ENCODE measurements at places on chromosomes 13 and 19.

- no peak for DNase-seq
These were observed 36.7 kb upstream of the RANBP3 start for GRCh38 chr19:6014551-6015135.

- DNase-seq: peak; percentile 53
These were observed 195.8 kb downstream of the FOXO1 start for GRCh38 chr13:40470660-40471059.

DNA sequence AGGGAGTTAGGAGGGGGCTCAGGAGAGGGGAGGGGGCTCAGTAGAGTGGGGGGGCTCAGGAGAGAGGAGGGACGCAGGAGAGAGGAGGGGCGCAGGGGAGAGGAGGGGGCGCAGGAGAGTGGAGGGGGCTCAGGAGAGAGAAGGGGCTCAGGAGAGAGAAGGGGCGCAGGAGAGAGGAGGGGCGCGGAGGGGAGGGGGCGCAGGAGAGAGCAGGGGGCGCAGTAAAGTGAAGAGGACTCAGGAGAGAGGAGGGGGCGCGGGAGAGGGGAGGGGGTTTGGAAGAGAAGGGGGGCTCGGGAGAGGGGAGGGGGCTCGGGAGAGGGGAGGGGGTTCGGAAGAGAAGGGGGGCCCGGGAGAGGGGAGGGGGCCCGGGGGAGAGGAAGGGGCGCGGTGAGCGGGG, 700 bp downstream of the MADCAM1 start:
- DNase-seq: no peak

DNA sequence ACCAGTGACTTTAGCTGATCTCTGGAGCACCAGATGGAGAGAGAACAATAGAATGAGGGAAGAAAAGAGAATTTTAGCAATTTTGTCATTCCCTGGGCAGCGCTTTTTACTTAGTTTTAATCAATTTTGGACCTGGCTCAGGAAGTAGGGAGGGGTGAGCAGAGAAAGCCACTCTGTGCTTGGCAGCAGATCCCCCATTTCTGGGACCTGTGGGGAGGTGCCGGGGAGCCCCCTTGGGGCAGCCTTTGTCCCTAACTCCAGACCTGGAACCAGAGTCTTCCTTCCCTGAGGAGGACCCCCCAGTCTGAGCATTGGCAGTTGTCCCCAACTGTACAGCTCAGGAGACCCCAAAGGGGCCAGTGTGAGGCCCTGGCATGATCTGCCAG, 10.5 kb downstream of the LYL1 start:
- no peak for DNase-seq

GRCh38 chr19:49687566-49688316, 1.7 kb upstream of the ADM5 start:
- DNase-seq: no peak

GRCh38 chr13:75091718-75092117, 390.3 kb downstream of the TBC1D4 start:
- no peak for DNase-seq

All from GM03348 (cell line).